Stimulated activated CD4-positive, alpha-beta T cell treated with anti-CD3 and anti-CD28 coated beads, Interleukin-1b, Interleukin-23, amount 100 ng/mL, for 1 hour (primary cell): ENCODE measurements at places on chromosomes 12 and 14.

- DNase-seq: peak; percentile 42
Measured at GRCh38 chr12:51341251-51342007, 5.0 kb downstream of the CELA1 start.

DNA sequence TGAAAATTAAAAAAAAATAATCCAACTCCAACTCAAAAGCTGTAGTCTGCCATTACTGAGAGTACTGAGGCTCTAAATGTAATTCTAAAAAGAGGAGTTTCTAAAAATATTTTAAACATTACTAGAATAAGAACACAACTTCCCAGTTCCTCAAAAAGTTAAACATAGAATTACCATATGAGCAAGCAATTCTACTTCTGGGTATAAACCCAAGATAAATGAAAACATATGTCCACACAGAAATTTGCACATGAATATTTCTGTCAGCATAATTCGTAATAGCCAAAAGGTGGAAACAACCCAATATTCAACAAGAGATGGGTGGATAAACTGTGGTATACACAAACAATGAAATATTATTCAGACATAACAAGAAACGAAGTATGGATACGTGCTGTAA lies 15.0 kb upstream of the NR2C1 start:
- DNase-seq: no peak

DNA sequence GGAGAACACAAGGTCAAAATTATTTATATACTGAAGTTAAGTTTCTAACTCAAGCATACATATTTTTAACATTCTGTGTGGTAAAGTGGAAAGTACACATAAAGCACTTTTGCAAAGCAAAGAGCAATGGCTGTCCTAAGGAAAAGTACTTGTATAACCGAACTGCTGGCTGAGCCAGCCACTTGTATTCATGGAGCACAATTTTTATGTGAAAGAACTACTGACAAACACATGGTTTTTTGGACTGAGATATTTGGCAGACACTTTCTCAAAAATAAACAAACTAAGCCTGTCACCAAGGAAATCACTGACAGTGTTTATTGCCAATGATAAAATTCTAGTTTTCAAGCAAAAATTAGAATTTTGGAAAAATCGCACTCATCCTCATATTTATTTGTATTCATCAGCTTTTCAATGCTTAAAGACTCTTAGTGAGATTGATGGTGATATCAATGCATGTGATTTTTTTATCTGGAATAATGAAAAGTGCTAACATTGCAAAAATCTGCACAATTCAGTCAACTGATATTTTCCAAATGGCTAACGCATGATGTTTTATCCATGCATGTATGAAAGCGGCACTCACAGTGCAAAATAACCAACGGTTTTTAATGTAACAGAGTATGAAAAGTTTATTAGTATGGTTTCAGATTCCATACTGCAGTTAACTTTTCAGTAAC lies 125.3 kb downstream of the IPO8 start:
- DNase-seq: no peak

DNA sequence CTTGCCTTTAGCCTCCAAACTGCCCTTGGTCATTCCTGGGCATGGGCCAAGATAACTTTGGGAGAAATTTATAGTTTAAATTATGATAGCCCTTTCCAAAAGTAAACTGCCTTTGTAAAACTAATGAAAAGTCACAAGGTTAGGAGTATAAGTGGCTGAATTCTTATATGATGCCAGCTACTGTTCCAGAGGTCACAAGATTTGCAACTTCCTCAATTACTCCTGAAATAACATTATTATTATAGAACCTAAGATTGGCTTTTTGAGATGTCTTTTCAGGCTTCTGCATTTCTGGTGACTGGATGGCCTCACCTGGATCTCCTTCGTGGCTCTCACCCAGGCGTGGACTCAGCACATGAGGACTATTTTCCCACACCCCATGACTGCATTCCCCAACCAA lies 55.0 kb downstream of the OSBPL8 start:
- no peak for DNase-seq

DNA sequence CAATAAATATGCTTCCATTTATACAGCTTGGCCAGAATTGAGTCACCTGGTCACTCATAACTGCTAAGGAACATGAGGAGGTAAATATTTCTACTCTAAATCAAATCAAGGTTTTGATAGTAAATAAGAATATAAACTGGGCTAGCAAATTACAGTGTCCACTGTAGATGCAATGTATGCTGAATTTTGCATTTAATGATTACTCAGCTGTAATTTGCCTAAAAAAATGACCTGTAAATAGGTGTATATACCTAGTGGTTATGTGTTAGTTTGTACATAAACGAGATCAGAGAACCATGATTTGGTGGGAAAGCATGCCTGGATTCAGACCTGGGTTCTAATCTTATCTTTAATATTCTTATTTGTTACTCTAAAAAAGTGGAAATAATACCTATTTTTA lies 76.6 kb upstream of the CNTN1 start:
- DNase-seq: no peak

DNA sequence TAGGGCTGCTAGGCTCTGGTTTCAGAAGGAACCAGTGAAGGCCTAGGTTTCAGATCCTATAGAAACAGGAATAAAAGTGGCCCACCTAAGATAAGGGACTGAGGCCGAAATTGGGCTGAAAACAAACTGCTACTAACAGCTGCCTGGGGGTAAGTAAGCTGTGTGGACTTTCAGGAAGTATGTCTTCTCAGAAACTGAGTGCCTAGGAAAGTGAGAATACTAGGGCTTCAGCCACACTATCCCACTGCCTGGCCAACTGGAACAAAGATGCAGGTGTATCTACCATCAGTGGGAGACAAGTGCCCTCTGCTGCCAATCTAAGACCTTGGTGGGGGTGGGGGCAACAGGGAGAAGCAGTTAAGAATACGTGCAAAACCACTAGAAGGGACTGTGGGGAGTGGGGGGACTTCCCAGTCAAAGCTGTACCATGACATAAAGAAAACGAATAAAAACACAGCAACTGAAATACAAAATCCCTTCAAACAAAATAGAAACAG lies 82.5 kb downstream of the MED13L start:
- peak; percentile 20 for DNase-seq

DNA sequence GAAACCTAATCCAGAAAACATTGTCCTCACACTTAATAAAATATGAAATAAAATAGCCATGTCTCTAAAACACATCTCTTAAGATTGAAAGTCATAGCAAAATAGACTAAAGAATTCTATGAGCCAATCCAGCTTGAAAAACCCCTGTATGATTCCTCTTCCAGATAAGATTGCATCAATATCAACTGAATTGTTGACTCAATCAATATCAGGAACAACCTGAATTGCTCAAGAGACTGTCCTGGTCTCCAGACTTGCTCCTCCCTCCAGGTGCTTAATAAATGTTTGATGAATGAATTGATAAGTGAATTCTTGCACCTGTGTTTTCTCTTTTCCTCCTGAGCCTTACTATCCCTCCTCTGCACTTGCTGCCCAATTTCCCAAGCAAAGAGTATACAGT lies 162.1 kb downstream of the NTF3 start:
- DNase-seq: no peak

DNA sequence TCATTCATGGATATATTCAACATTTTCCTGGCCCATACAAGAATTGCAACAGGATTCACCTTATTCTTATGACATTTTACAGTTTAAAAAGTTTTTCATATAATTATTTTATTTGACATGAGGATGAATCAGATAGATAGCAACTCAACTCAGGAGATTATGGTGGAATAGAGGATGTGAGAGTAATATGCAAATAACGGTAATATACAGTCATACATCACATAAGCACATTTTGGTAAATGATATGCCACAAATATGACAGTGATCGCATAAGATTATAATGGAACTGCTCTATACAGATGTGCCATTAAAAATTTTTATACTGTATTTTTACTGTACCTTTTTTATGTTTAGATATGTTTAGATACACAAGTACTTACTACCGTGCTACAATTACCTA lies 24.1 kb upstream of the CRADD start:
- DNase-seq: no peak

DNA sequence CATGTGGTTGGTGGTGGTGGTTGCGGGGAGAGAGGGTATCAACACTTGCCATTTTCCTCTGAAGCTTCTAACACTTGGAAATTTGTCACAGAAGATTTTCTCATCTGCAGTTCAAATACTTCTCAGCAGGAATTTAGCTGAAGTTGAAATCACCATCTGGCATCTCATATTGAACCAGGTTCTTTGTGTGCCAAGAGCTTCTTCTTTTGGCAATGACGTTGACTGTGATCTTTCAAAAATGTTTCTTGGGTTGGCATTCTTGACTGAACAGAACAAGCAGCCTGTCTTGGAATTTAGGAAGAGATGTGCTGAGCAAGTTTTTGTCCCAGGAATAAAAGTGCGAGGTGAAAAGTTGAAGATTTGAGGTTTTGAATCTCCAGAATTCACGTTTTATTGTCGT lies 8.7 kb upstream of the NIN start:
- no peak for DNase-seq

- DNase-seq: peak; percentile 20
Measured at GRCh38 chr14:89365061-89365801, 51.8 kb downstream of the FOXN3 start.

DNA sequence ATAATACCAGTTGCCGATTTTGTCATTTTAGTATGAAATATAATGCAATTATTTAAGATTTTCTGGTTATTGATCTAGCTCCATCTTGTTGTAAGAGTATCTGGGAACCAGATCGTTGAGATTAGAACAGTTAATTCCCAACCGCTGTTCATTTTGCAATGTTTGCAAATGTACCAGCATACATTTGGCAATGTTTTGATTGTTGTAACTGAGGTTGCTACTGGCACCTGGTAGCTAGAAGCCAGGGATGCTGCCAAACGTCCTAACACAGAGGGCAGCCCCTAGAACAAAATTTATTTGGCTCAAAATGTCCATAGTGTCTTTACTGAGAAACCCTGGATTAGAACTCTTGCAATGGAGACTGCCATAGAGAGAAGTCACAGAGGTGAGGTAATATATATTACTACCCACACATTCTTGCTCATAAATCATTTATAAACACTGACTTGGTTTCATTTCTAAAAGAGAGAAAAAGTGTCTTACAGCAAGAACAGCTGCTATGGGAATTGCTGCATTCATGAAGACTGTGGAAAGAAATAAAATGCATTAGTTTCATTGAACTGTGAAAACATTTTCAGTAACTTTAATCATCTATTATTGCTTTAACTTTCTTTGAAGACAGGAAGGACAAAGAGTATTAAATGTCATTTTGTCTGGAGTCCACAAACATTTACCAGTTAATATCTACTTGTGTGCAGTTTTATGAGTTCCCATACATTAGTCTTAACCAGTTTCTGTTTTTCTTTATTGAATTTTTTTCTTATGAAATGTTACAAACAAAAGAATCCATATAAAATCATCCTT lies 46.2 kb downstream of the ABCC9 start:
- no peak for DNase-seq

DNA sequence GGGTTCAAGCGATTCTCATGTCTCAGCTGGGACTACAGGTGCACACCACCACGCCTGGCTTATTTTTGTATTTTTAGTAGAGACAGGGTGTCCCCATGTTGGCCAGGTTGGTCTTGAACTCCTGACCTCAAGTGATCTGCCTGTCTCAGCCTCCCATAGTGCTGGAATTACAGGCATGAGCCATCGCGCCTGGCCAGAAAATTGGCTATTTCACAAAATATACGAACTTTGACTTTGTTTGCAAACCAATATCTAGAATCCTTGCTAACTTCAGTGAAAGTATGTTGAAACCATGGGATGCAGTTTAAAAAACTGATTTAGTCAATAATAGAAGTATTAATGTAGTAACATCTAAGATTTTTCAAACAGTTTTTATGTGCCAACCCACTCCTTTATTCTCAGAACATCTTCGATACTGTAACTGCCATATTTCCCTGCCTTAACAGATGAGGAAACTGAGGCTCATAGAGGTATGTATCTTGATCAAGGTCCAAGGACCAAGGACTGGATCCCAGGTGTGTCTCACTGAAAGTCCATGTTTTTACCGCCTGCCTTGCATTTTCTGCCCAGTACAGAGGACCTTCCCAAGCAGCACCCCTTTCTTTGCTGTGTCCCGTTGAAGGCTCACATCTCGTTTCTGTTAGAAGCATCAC lies 54.5 kb downstream of the SMOC1 start:
- no peak for DNase-seq
